ENCODE measurements at places on chromosomes 16 and 17.

DNA sequence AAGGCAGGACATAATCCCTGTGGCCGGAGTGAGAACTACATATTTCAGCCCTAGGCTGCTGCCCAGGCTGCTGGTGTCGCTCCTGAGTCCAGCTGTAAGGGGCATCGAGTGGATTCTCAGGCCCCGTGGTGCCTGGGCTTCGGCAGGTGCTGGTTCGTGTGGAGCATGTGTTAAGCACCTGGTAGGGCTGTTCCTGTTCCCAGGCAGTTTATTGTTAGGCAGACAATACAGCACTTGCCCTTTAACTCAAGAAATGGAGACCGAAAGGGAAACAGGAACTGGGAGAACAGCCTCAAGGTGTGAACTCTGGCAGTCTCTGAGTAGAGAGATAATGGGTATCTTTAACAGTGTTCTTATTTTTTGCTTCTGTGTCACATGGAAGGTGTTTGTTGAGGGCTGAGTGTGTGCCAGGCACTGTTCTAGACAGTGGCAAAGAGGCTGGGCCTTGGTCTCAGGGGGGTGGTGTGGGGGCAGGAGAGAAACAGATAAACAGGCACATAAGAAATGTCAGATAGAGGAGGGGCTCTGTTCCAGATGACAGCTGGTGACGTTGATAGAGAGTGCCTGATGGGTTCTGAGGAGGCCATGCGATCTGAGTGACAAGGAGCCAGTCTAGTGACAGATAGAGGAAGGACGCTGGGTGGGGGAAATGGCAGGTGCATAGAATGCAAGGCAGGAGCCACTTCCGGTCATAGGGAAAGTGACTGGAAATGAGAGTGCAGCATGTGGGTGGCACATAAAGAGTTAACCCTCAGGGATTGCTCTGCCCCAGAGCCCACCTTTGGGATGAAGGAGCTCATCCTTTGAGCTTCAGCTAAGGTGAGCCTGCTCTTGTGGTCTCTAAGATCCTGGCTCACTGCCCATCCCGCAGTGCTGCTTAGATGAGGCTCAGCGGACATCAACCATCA, 33.8 kb downstream of the EPN2 start:
- no peak for DNase-seq

- no peak for DNase-seq
Observed at GRCh38 chr16:54932021-54932660, 1.5 kb downstream of the IRX5 start.

DNA sequence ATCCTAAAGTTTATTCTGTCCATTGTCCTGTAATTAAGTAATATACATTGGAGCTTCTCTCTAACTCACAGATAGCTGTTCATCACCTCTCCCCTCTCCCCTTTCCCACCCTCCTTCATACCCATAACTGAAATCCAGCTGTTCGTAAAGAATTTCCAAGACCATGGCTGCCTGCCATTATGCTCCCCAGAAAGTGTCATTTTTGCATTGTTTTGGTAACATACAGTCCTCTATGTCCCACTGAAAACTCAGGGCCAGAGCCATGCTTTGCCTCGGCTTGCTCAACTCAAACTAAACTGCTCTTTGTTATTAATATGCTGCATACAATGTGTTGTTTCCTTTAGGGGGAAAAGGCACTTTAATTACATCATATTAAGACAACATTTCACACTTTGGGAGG, 132.0 kb downstream of the MRTFB start:
- no peak for DNase-seq

GRCh38 chr17:43907998-43908721, 824 bp upstream of the MPP2 start:
- peak; percentile 60 for DNase-seq

DNA sequence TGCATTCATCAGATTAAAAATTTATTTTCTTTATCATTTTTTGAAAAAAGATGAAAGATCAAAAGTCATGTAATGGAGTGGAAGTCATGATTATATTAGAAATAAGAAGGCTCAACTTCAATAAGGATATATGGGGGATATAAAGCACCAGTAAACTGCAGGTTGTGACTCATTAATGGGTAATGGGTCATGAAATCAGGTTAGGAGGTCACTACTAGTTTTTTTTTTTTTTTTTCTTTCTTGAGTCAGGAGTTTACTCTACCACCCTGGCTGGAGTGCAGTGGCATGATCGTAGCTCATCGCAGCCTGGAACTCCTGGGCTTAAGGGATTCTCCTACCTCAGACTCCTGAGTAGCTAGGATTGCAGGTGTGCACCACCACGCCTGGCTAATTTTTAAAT, 14.3 kb downstream of the EFCAB13 start:
- DNase-seq: no peak

Data from CD4-positive, alpha-beta T cell treated with Interleukin-10 for 1 hour (primary cell).